ENCODE measurements at places on chromosomes 4 and X. TPM values are rescaled to one million over a fixed set of nuclear protein-coding genes. Genes with fewer than 3 reads are reported as not detected.

- no peak for DNase-seq
Measured at GRCh38 chrX:143615851-143616250, 20.1 kb downstream of the SLITRK4 start.

- no peak for DNase-seq
Measured at GRCh38 chr4:29805245-29805644, 914.9 kb upstream of the PCDH7 start.

DNA sequence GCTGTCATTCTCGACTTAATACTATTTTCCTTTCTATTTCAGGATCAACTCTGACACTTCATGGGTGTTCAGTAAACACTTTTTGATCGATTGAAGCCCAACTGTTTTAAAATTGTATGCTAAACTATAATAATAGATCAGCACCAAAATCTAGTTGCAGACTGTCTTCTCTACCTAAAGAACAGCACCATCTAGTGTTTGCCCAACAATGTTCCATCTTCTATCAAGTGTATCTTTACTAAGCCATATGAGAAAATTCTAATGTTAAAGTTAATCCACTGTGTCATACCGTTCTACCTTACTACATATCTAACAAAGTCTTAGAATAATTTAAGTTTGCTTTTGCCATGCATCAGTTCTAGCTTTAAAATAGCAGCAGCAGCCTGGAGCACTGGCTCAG lies 113.0 kb upstream of the PRDX4 start:
- DNase-seq = no peak

DNA sequence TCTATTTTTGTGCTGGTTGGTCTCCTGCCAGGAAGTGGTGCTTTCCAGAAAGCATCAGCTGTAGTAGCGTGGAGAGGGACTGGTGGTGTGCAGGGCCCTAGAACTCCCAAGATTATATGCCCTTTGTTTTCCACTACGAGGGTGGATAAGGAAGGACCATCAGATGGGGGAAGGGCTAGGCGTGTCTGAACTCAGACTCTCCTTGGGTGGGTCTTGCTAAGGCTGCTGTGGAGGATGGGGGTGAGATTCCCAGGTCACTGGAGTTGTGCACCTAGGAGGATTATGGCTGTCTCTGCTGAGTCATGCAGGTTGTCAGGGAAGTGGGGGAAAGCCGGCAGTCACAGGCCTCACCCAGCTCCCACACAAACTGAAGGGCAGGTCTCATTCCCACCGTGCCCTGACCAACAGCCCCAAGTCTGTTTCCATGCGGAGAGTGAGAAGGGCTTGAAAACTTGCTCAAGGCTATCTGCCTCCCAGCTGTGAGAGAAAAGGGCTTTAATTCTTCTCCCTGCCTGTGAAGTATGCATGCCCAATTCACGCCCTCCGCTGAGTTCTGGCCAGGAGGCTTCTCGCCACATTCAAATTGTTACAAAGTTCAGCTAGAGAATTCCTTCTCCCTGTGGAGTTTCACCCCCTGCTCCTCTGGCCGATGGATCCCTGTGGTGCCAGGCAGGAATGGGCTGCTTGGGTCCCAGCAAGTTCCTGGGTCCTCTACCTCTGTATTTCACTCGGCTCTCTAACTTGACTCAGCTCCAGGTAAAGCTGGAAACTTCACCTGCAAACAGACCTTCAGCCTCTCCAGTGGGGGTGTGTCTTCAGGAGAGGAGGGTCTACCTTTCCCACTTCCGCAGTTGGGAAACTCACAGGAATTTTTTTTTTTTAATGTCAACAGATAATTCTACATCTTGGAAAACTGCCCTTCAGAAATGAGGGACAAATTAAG lies 7.7 kb upstream of the CSTF2 start:
- DNase-seq = no peak

GRCh38 chr4:42152507-42153504 lies at the start of gene BEND4:
BEND4 (minus strand) TSS chr4:42152655; CDS start chr4:42152143, 512 bp downstream.
- no peak for DNase-seq

DNA sequence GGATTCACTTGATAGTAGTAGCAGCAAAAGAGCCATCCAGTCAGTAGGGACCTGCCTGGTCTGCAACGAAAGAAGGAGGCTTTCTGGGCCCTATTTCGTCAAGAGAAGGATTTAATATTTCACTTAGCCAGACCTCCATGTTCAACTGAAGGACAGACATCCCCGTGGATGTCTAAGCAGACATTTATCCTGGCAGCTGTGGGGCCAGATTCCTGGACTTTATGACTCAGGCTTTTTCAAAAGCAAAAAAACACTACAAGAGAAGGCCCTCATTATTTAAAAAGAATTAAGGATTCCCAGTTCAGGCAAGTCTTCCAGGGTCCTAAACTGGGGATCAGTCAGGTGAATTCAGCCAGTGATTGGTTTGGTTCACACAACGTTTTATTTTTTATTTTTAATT lies 88.5 kb upstream of the TSPAN5 start:
- DNase-seq = no peak

DNA sequence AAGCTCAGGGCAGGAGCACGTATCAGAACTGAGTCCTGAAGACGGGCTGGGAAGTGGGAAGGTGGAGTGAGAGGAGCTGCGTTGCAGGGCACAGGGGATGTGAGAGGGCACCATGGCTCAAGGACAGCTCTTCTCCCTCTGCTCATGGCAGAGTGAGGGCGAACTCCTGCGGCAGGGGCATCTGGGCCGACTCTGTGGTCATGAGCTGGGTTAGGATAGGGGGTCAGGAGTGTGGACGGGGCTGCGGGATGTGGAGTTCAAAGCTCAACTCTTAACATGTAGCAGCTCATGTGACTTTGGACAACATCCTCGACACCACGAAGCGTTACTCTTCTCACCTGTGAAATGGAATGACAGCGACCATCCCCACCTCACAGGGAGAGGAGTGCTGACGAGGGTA lies 19.4 kb upstream of the SORCS2 start:
- DNase-seq = no peak

KIT gene
- 1.6 TPM for total RNA-seq
